ENCODE measurements at places on chromosomes 11 and 22.

- no peak for DNase-seq
Observed at GRCh38 chr11:67041602-67042001, 15.0 kb upstream of the RHOD start.

DNA sequence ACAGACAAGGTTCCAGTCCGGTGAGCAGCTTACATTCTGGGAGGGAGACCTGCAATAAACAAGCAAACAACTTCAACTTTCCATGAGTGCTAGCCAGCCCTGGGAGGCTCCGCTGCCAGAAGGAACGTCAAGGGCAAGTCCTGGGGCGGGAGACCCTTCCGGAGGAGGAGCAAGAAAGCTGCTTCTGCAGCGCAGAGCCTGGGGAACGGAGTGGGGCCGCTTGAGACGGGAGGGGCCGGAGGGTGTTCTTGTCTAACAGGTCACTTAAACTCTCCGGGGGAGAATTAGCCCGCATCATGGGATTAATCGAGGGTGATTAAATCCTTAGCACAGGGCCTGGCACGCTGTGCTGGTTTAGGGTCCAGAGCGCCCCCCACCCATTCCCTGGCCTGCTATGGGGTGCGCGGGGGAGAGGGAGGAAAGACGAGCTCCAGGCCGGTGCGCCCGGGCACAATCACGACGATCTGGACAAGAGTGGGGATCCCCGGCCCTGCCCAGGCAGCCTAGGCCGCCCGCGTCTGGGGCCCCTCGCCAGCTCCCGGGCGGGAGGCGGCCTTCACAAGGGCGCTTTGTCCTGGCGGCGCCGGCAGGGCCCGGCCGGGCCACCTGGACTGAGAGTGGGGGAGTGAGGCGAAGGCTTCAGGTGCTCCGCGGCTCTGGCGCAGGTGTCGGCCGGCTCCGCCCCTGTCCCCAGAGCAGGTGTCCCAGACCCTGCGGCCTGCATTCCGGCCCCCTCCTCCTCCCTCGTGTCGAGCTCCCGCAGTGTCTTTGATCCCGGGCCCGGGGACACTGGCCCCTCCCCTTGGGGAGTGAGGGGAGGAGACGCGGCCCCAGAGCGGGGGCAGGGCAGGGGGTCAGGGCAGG is 663 bp upstream of the LARGE2 start:
- DNase-seq = peak; percentile 41

GRCh38 chr11:111107501-111107900 is 138.0 kb upstream of the POU2AF2 start:
- DNase-seq = no peak

DNA sequence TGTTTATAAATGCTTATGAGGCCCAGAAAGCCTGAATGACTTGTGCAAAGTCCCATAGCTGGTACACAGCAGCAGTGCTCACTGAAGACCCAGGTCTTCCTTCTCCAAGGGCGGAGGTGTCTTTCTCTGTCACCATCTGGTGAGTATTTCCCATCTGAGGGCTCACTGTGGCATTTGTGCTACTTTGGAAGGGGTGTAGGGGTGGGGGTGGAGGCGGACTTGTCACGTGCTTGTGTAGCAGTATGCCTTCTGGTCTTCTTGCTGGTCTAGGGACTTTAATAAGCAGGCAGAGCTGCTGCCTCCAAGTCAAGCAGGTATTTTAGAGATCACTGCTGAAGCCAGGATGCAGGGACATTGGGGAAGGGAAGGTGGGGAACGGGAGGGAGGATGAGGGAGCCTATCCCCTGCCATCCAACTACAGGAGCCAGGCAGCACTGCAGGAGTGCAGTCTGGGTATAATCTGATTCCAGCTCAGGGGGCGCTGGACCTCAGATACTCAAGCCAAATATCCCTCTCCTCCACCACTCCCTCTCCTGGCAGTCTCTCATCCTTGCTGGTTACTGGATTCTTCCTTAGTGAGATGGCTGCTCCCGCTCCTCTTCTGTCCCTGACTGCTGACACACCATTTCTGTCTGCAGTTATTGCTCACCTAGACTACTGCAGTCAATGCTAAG is 3.4 kb downstream of the ABCC8 start:
- DNase-seq = no peak

DNA sequence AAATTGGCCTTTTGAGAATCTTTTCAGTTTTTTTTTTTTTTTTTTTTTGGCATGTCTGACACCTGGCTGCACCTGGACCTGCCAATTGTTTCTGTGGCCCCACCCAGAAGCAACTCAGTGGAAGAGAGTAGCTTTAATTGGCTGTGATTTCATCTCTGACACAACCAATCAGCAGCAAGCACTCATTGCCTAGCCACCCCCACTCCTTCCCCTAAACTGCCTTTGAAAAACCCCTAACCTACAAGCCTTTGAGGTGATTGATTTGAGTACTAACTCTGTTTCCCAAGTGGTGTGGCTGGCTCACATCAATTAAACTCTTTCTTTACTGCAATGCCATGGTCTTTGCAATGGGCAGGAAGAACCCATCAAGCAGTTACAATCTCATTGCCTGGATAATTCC is 98.2 kb upstream of the CHORDC1 start:
- no peak for DNase-seq

GRCh38 chr11:56909563-56909962 is 79.2 kb upstream of the OR5AK2 start:
- DNase-seq = no peak

DNA sequence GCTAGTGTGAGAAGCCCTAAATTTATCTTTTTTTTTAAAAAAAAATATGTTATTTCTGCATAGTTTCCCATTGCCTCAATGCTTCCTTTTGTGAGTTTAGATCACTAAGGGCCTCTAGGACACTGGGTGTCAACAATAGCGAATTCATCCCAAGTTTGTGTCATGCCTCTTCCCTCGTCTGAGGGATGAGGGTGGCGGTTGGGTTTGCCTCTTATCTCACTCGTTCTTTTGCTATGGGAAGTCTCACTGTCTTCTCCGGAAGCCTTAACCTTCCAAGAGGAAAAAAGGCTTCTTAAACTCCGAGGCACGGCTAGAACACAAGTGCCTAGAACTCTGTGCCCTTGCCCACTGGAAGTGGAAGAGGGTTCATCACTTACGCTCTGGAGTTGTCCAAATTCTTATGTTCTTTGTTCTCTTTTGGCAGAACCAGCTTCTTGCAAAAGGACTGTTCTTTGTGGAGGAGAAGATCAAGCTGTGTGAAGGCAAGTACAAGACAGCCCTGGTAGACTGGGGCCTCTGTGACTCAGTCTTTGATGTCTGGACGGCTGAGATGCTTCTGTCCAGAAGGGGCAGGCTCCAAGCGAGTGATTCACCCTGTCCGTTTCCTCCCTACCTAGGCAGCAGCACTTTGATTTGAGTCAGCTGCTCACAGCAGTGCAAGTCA is 78.5 kb downstream of the TRAF6 start:
- DNase-seq = no peak

- no peak for DNase-seq
Observed at GRCh38 chr22:17114898-17115235, 6.3 kb downstream of the TMEM121B start.

DNA sequence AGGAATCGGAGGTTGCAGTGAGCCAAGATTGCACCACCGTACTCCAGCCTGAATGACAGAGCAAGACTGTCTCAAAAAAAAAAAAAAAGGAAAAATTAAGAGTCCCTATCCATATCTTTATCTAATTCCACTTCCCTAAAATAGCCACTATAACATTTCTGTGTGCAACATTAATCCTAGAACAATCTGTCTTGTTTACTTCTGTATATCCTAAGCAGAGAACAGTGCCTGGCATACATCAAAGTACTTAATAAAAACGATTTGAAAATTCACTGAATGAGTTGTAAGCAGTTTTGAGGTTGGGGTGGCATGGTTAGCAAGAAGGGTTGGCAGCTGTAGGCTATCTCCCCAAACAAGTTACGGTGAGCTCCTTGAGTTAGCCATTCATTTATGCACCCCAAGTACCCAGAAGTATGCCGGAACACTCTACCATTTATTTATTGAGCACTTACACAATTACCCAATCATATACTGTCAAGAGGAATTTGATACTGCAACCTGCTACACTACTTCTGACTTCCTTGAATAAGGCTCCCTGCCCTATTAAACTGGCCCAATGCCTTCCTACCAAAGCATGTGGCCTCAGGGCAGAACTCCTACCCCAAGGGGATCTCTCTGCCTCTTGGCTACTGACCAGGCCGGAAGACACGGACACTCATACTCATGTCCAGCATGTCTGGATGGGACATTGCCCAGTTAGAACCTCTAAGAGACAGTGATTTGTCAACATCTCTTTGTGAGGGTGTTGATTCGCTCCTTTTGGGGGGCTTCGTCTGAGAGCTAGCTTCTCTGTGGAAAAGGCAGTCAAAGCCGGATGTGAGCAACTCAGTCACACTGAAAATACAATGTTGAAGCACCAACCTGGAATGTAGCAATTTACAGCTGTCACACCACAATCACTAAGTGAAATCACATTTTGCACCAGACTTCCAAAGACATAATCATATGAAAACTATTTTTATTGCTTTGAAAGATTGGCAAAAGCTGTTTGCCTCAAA is 16.3 kb upstream of the TMEM41B start:
- DNase-seq = no peak

GRCh38 chr22:43435851-43436811 is 24.3 kb downstream of the MPPED1 start:
- no peak for DNase-seq

DNA sequence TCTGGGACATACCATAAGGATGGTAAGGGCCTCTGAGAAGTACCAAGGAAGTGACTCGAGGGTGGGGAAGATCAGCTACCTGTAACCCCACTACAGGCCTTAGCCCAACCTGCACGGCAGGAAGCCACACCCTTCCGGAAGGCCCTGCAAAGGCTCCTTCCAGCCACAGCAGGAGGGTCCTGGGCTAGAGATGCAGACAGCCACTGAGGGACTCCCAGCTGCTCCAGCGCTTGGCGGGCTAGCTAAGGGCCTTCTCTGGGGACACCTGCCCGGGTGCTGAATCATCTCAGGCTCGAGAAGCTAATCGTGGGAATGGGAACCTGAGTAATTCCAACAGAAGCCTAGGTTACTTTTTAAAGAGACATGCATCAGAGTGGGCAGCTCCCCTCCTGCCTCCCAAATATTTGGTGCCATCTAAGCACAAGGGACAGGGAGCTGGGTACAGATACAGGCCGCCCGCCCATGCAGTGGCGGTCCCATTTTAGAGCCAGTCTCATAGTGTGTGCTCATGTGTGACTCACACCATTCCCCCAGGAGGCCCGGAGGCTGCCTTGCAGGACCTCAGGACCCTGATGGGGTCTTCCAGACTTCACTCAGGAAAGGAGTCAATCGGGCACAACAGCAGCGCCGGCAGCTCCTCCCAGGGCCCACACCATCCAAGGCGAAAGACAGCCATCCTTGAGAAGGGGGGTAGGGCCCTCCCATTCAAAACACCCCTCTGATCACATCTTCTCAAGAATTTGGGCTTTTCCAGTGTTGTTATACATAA is 8.0 kb downstream of the MYH9 start:
- DNase-seq = no peak

GRCh38 chr11:95884376-95884775 is 39.5 kb downstream of the MTMR2 start:
- no peak for DNase-seq

GRCh38 chr11:90661233-90661632 is 438.4 kb upstream of the CHORDC1 start:
- DNase-seq = no peak

DNA sequence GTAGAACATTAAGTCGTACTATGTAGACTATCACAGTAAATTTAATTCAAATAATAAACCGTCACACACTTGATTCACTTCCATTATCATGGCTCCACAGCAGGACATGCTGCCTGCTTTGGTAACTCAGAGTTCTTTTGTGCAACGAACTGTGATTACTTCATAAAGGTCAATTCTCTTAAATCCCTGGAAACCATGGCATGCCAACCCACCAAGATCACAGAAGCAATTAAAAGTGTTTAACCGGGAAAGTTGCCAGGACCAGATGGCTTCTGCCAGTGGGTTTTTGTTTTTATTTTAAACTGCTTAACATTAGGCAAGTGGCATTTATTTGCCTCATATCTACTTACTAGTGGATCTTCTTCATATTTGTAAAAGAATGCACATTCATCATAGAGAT is 1162.1 kb downstream of the DLG2 start:
- no peak for DNase-seq

DNA sequence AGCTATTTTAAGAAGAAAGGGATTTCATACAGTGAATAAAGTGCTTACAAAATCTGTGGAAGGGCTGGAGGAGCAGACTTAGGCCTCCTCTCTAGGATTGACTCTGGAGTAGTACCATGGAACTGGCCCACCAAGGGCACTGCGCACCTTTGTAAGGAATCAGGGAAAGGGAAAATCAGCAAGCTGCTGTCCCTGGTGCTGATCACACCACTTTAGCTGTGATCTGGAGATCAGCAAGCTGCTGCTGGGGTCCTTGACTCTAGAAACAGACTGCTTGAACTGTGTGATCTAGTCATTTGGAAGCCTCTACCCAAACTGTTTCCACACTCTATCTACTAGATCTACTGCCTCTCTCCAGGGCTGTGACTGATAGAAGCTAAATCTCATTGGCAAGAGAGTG is 18.4 kb upstream of the TECTA start:
- DNase-seq = no peak

- DNase-seq = no peak
Observed at GRCh38 chr11:45945397-45945999, 23.0 kb downstream of the LARGE2 start.

- DNase-seq = no peak
Observed at GRCh38 chr11:92224054-92224406, 588 bp upstream of the FAT3 start.

DNA sequence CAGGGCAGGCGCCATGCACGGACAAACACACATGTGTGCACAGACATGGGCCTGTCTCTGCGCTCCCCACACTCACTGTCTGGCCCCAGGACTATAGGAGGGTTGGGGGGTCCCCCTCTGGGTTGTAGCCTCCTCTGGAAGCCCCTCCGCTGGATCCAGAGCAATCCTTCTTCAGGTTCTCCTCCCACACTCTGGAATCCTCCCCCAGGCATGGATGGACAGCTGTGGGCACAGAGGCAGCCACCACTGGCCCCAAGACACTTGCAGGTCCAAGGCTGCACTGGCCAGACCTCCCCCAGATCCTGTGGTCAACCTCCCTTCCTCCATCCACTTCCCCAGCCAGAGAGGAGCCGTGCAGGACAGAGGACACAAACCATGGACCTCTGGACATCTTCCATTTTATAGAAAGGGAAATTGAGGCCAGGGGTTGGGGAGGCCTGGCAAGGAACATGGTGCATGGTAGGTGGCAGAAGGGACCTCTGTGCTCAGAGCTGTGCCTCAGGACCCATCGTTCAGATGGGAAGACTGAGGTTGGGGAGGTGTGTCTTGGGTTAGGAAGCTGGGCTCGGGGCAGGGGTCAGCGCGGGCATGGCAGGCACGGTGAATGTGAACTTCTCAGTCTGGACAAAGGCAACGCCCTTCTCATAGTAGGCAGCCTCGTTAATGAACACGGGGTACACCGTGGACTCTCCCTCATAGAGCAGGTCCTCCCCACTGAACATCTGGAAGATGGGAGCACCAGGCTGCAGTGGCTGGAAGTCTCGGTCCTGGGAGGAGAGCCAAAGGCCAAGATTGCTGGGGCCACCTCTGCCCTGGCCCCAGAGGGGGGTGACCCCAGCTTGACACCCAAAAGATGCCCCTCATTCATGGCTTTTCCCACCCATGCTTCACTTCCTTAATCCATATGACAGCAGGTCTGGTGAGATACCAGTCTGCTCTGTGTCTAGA is 2.9 kb upstream of the TBX10 start:
- DNase-seq = no peak

All from muscle of arm (tissue), 14 donors.